ENCODE measurements at places on chromosomes 2 and 18. TPM values are rescaled to one million over a fixed set of nuclear protein-coding genes. Genes with fewer than 3 reads are reported as not detected.

Gene MRPS9
- total RNA-seq = 20.6 TPM

Gene TCF4
- total RNA-seq = 83.9 TPM

Gene PROKR1
- not detected for total RNA-seq

- DNase-seq = no peak
- no peaks in the 10 kb centered on the region for H3K27me3 ChIP-seq
- no peak overlapping the region for H3K27ac ChIP-seq
- no peak overlapping the region for H3K4me3 ChIP-seq
- no peaks in the 10 kb centered on the region for H3K4me1 ChIP-seq
Measured at GRCh38 chr2:197414515-197414914, 20.3 kb downstream of the SF3B1 start.

Gene ABCG8
- total RNA-seq = not detected

- peaks cover 25% of the 10 kb centered on the region for H3K4me1 ChIP-seq
- H3K4me3 ChIP-seq = no peak overlapping the region
- H3K36me3 ChIP-seq = no peaks in the 10 kb centered on the region
- peak; percentile 93 for DNase-seq
Measured at GRCh38 chr2:40367652-40368051, 84.2 kb downstream of the SLC8A1 start.

Measured in IMR-90 (cell line).